ENCODE measurements at places on chromosomes 3 and 15.
A peak's percentile ranks its signal among the peaks of the same experiment; 100 is the strongest.

GRCh38 chr3:100045696-100046095 is 68.6 kb downstream of the FILIP1L start:
- peak; percentile 47 for DNase-seq

DNA sequence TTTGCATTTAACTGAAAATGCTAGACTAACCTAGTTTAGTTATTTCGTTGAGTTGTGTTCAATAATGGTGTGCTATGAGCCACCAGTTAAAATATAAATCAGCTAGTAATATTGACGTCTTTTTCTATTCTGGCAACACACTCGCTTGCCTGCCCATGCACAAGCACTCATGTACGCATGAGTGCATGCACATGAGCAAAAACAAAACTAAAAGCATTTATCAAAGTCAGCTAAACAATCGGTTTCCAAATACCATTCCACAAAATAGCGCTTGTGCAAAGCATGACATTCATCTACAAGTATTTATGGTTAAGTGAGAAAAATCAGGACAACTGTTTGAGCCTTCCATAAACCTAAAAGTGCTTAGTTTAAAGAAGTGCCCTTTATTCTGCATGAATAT is 13.1 kb upstream of the SAMMSON start:
- no peak for DNase-seq

DNA sequence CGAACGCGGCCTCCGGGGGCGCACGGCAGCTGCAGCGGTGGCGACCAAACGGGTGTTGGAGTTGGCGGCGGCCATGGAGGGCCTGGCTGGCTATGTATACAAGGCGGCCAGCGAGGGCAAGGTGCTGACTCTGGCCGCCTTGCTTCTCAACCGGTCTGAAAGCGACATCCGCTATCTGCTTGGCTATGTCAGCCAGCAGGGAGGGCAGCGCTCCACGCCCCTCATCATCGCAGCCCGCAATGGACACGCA is 725 bp downstream of the FEM1B start:
- no peak for DNase-seq

DNA sequence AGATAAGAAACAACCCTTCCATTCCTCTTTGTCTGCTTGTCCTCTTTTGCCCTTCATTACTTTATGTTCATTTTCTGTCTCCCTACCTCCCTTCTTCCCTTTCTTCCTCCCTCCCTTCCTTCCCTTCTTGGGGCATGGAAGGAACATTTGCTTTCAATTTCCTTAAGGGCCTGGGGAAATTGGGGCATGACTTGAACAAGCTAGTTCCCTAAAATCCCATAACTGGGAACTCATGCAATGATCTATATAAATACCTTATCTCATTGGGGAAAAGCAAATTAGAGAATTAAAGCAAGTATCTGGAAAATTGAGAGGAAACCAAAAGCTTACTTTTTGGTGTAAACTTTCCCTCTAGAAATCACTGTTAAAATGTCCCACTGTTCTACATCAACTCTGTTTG is 35.7 kb downstream of the BOC start:
- DNase-seq = no peak

GRCh38 chr3:61687206-61687605 is 125.8 kb downstream of the PTPRG start:
- no peak for DNase-seq

GRCh38 chr3:78277220-78277619 is 1237.3 kb downstream of the ROBO2 start:
- no peak for DNase-seq

GRCh38 chr3:148100476-148100875 is 597.2 kb upstream of the AGTR1 start:
- no peak for DNase-seq

GRCh38 chr15:61831505-61831921 is 228.7 kb downstream of the VPS13C start:
- no peak for DNase-seq

GRCh38 chr3:12188328-12188648 is 29.6 kb upstream of the TIMP4 start:
- no peak for DNase-seq

All from stromal cell of bone marrow (primary cell).